ENCODE measurements at places on chromosomes 12 and 14. TPM values are rescaled to one million over a fixed set of nuclear protein-coding genes. Genes with fewer than 3 reads are reported as not detected.

PGF gene
- 69.6 TPM for total RNA-seq

DNA sequence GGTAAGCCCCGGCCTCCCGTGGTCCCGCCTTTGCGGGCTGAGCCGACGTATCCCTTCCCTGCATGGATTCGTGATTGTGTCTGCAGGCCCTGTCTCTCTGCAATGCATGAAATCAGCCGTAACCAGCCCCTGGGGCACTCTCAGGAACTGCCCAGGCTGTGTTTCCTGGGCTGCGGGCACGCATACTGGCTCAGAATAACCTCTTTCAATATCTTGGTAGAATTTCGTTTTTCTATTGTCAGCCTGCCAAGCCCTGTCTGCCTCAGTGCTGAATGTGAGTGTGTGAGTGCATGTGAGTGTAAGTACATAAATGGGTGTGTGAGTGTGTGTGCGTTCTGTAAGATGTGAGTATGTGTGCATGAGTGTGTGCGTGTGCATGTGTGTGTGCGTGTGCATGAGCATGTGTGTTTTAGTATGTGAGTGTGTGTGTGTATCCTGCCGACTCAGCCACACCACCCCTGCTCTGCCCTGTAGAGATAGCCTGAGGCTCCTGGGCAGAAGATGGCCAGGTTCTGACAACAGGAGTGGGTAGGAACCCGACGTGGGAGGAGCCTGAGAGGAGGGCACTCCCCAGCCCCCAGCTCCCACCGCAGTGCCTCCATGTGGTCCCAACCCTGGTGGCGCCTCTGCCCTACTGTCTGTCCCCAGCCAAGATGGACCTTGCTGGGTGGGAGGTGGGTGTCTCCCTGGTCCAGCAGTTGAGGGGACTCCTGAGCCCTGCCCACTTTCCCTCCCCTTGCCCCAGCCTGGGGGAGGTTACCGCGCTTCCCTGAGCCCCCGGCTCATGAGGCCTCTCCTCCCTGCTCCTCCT, 268.8 kb downstream of the ADGRD1 start:
- H3K27me3 ChIP-seq, result no peaks in the 10 kb centered on the region
- no peak for DNase-seq
- H3K27ac ChIP-seq, result no peak overlapping the region
- H3K4me1 ChIP-seq, result peaks cover 5% of the 10 kb centered on the region

GRCh38 chr12:8590842-8591545, 21.7 kb downstream of the AICDA start:
- H3K36me3 ChIP-seq, result no peaks in the 10 kb centered on the region
- no peaks in the 10 kb centered on the region for H3K27me3 ChIP-seq
- H3K27ac ChIP-seq, result no peak overlapping the region
- H3K4me3 ChIP-seq, result no peak overlapping the region
- no peaks in the 10 kb centered on the region for H3K4me1 ChIP-seq

DNA sequence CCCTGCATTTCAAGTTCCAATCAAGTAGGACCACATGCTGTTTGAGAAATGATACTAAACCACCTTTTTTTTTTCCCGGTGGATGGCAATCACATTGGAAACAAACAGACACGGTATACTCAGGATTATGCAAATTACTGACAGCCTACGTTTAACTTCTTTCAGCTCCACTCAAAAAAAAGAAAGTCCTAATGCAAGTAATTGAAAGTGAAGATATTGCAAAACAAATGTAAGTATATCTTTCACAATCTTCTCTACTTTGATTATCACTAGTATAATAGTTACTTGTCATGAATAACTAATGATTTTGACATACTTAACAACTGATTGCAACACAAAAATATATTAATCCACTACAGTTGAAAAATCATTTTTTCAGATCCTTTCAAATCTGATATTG, 2.6 kb upstream of the OSBPL8 start:
- H3K36me3 ChIP-seq, result no peaks in the 10 kb centered on the region
- no peaks in the 10 kb centered on the region for H3K27me3 ChIP-seq
- H3K27ac ChIP-seq, result no peak overlapping the region

NKX2-8 gene
- total RNA-seq, result not detected

NXPH4 gene
- not detected for total RNA-seq

DNA sequence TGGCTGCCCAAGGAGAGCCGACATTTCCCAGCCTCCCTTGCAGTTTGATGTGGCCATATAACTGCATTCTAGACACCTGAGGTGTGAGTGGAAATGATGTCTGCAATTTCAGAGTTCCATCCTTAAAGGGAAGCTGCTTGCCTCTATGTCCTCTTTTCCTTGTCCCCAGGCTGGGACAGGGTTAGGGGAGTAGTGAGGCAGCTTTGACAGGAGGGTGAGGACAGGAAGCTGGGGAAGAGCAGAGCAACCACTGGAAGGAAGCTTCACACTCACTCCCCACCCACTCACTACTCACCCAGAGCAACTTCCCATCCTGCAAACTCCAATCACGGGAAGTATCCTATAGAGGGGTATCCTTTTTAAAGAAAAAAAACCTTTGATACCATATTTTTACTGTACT, 28.9 kb upstream of the LTA4H start:
- peaks cover 9% of the 10 kb centered on the region for H3K4me1 ChIP-seq
- H3K4me3 ChIP-seq, result no peak overlapping the region
- no peaks in the 10 kb centered on the region for H3K36me3 ChIP-seq

- H3K36me3 ChIP-seq, result no peaks in the 10 kb centered on the region
- no peak for DNase-seq
- no peak overlapping the region for H3K27ac ChIP-seq
- peaks cover 58% of the 10 kb centered on the region for H3K4me1 ChIP-seq
Measured at GRCh38 chr14:60649875-60650372, 647 bp upstream of the SIX1 start.

DNA sequence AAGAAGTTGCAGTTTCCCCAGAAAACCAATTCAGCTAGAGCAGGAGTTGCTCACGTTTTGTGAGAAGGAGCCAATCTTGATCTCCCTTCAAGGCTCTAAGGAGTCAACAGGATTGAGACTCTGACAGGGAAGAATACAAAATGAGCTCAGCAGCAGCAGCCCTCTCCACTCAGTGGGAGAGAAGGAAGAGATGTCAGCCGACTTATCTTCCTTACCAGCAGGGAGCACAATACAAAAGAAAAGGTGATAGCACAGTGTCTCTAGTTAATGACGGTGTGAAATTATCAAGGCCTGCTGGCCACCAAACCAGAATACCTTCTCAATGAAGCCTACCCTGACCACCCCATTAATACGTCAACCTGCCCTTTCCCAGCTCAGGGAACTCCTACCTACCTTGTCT, 223.6 kb upstream of the TMPO start:
- no peak overlapping the region for H3K27ac ChIP-seq
- H3K27me3 ChIP-seq, result no peaks in the 10 kb centered on the region
- DNase-seq, result no peak
- no peaks in the 10 kb centered on the region for H3K4me1 ChIP-seq

DNA sequence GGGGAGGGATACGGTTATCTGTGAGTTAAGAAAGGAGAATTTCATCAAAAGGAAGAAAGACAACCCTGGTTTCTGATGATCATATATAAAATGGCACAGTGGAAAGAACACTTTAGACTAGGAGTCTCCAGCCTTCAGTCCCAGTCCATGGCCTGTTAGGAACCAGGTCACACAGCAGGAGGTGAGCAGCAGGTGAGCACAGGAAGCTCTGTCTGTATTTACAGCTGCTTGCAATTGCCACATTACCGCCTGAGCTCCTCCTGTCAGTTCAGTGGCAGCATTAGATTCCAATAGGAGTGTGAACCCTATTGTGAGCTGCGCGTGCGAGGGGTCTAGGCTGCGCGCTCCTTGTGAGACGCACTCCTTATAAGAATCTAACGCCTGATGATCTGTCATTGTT, 137.9 kb downstream of the BTG1 start:
- H3K4me3 ChIP-seq, result no peak overlapping the region
- no peaks in the 10 kb centered on the region for H3K4me1 ChIP-seq
- DNase-seq, result no peak
- no peaks in the 10 kb centered on the region for H3K36me3 ChIP-seq
- H3K27me3 ChIP-seq, result no peaks in the 10 kb centered on the region
- H3K27ac ChIP-seq, result no peak overlapping the region

SOAT2 gene
- not detected for total RNA-seq

DNA sequence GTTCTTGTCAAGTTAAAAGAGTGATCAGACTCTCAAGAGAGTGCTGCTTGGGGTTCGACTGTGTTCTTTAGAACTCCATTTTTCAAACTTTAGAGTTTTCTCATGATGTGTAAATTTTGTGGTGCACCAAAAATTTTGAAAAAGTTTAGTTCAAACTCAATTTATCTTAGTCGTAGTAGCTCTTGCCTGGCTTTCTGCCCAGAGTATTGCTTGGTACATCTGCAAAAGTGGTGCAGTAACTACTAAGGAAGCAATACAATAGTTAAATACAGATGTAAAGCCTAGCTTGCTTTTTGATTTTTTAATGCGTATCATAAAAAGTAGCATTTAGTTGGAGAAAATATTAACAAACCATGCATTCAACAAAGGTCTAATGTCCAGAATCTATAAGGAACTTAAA, 9.5 kb upstream of the CCDC91 start:
- H3K4me1 ChIP-seq, result no peaks in the 10 kb centered on the region
- no peak overlapping the region for H3K4me3 ChIP-seq

- no peak overlapping the region for H3K27ac ChIP-seq
- peak overlapping the region; percentile 51 for H3K4me3 ChIP-seq
- H3K27me3 ChIP-seq, result peaks cover 55% of the 10 kb centered on the region
Measured at GRCh38 chr12:120640861-120641833, 721 bp downstream of the CABP1 start.
